Endothelial cell of umbilical vein (primary cell): ENCODE measurements at places on chromosomes 2 and 18.

GRCh38 chr2:158493458-158493857, 36.7 kb downstream of the PKP4 start:
- DNase-seq, result no peak

GRCh38 chr2:65380255-65380654, 52.1 kb downstream of the SPRED2 start:
- no peak for DNase-seq

DNA sequence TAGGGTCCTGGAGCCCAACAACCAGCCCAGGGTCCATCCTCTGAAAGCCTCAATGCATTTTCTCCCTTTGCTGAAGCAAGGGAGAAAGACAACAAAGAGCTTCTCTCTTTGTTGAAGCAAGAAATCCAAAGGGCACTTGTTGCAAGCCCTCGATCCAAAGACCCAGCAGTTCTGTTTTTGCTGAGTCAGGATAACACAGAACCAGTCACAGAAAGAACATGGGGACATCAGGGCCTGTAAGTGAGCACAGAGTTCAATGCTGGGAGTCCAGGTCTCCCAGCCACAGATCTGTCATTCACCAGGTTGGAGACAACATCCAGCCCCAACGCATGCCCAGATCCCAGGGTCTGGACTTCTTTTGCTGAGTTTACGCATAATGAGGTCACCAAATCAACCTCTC, 315.8 kb upstream of the KLHL29 start:
- no peak for DNase-seq

- no peak for DNase-seq
These were observed 66.7 kb downstream of the TNS1 start for GRCh38 chr2:217935901-217936684.

DNA sequence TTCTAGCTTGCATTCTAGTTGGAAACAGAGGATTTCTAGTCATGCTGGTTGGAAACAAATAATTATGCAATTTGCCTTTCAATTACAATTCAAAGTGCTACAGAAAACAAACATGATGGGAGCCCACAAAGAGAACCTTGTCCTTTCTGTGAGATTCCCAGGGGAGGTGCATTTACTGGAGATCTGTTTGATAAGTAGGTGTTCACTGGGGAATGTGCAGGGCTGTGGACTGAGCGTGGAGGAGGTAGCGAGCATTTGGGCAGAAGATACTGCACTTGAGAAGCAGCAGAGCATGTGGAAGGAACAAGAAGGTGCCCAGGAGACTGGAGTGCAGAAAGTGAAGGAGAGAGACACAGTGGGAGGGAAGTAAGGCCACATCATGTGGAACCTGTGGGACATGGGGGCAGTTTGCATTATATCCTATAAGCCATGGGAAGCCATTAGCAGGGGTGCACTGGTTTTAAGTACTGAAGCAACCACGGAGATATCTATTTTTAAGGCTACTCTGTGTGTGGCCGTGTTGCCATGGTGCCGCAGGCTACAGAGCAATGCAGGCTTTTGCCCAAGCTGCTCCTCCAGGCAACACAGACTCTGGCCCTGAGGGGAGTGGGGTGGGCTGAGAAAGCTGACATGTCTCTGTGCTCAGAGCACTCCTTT, 154.0 kb downstream of the ANTXR1 start:
- no peak for DNase-seq

GRCh38 chr18:73660931-73661856, 486.4 kb downstream of the FBXO15 start:
- no peak for DNase-seq

DNA sequence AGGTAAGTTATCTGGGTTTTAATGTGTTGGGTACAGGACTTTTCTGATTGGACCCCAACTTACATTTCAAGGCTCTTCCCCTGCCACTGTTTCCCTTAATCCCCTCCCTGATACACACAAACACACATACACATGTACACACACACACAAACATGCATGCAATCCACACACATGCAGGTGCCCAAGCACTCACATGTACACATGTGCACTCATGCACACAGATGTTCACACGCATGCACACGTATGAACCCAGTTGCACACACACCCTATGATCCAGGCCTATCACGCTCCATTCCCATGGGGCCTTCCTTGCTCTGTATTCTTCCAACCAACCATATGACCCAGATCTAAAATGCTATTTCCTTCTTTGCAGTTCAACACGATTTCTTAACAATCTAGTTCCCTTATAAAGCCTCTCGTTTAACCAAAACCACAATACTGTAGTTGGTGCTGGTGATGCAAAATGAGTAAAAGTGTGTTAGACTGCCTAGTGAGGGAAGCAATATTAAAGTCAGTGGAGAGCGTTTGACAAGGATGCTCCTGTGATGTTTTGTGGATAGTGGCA, 11.1 kb downstream of the SERPINB8 start:
- no peak for DNase-seq

GRCh38 chr2:184030989-184031388, 567.3 kb upstream of the ZNF804A start:
- DNase-seq, result no peak

DNA sequence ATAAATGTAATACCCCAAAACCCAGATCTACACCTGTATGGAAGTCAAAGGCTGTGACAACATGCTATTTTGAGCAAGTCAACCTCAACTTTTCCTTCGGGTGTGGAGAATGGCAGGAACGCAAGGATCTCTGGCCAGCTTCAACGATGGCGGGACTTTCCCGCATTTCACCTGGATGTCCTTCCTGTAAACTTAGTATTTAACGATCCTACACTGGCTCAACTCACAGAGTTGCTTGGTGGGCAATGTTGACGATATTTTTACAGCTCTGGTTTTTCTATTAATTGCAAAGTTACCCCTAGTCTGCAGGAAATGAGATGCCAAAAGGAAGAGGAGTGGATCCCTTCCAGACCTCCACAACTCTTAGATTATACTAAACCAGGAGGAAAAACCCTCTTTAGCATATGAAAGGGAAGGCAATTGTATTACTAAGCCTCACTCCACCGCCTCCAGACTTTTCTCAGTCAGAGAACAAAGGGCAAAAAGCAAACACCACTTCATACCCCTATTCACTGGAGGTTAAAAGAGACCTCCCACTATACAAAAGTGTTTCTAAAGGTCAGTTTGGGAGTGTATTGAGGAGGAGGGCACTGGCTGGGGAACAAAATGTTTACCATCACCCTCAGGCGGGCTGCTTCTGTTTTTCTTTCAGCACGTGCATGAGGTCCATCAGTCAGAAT, 56.5 kb upstream of the ACVR1 start:
- no peak for DNase-seq

- no peak for DNase-seq
These were observed 73.6 kb downstream of the MAIP1 start for GRCh38 chr2:200028998-200029397.

DNA sequence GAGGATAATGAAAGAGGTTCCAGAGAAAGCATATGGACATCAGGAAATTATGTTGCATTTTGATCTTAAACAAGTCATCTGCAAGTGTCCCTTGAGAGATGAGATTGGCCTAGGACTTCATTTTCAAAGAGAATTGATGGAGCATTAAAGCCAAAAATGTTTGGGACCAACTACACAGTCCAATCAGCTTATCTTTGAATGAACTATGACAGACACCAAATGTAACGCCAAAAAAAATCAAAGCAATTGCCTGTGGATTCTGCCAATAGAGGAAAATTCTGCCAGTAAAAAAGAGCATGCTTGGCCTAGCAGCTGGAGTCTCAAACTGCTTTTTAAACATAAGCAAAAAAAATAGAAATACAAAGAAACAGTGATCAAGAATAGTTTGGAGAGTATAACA, 594.5 kb upstream of the CHAC2 start:
- no peak for DNase-seq

DNA sequence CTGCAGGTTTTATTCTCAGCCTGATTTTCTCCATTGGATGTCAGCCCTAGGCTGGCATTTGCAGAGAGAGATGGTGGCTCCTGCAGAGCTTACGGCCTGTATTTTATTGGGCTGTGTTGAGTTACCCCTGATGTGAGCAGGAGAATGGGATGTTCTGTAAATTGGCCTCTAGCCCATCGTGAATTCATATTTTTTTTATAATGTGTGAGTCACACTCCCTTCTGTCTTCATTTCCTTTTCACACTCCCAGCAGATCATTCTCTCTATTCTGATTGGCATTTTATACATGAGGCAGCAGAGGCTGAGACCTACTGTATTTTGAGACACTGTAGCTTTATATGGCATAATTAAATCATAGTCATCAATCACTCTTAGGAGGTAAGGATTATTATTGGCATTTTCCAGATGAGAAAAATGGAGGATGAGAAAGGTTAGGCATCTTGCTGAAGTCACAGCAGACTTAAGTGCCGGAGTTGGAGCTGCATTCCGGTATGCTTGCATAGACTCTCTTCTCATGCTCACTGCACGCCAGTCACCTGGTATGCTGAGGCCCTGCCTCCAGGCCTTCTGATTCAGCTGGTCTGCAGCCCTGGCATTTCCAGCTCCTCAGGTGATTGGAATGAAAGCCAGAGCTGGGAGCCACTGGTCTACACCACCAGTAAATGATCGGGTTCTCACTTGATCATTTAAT, 142.4 kb downstream of the NEDD4L start:
- DNase-seq, result peak; percentile 85

- DNase-seq, result no peak
These were observed 7.8 kb upstream of the NPPC start for GRCh38 chr2:231933916-231934401.

DNA sequence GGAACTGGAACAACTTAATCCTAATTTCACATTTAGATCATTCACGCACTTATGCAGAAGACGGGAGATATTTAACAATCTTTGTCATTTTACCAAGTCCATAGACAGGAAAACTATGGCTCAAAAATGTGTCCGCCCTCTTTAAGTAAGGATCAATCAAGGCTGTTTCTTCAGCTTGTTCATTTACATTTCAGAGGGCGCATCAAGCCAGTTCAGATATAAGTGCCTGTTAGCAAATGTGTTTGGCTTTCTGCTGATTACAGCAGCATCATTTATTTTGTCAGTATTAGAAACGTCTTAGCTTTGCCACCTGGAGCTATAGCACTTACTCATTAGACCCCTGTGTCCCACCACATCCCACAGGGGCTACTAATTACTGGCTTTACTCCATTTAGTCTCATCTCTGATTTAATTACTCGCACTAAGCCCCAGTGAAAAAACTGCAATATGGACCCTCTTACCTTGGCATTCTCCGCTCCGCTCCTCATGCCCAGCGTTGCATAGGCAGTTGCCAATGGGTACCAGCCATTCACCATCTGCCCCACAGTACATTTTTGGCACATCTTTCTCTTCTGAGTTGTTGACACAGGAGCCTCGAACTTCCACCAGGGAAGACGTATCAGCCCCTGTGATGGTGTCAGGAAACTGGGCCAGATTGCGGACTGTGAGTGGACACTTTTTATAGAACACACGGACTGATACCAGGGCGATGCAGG, 8.7 kb downstream of the EPHA4 start:
- DNase-seq, result no peak

- no peak for DNase-seq
These were observed 6.8 kb upstream of the CRYBA2 start for GRCh38 chr2:218999881-219000568.

DNA sequence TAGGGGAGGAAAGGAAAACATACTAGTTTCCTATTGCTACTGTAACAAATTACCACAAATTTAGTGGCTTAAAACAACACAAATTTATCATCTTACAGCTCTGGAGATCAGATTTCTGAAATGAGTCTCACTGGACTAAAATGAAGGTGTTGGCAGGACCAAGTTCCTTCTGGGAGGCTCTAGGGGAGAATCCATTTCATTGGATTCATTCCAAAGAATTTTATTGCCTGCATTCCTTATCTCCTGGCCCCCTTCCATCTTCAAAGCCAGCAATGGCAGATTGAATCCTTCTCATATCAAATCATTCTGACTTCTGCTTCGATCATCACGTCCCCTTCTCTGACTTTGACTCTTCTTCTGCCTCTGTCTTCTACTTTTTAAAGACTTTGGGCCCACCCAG, 250.9 kb downstream of the IRS1 start:
- DNase-seq, result no peak

- no peak for DNase-seq
These were observed 547.2 kb upstream of the TMEFF2 start for GRCh38 chr2:192741889-192742288.

- no peak for DNase-seq
These were observed 115.5 kb downstream of the DSC3 start for GRCh38 chr18:30927042-30927441.

DNA sequence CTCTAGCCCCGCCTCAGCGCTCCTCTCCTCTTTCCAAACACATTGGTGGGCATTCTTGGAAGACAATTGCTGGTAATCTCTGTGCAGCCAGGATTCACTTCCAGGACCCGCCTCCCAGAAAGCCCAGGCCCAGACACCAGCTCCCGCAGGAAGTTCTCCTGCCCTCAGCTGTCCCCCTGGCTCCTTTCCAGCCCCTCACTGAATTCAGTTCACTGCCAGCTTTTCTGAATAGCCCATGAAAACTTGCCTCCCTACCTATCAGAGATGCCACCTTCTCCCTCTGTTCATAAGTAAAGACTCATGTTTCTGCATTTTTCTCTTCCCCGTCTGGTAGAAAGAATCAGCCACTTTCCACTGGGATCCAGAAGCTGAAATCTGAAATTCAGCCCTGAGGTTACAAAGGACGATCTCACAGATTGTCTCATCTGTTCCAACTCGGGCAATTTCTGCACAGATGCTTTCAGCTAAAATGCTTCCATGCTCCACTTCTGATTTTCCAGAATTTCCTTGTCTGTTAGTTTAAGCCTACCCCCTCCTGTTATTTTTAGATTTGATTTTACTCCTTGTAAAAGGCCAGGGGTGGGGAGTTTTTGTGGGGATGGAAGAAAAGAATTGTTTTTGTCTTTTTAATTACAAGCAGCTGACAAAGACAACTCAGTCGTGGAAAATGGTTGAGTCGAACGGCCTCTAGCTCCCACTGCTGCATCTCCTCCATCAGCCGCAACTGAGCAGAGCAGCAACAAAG, 98.1 kb downstream of the SP3 start:
- no peak for DNase-seq

DNA sequence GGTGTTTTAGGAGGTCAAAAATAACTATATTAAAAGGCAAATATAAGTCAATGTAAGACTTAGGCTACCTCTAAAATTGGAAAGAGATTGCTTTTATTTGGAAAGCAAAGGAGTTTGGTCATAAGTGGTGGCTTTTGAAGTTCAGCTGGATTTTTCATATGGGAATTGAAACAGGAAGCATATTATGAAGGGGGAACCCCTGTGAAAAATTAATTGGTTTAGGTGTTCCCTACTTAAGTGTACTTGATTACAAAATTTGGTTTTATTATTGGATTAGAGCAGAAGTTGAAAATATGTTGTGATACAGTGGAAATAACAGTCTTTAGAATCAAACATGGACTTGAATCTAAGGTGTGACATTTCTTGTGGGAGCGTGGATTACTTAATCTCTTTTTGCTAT, 121.4 kb upstream of the TTC27 start:
- DNase-seq, result no peak

DNA sequence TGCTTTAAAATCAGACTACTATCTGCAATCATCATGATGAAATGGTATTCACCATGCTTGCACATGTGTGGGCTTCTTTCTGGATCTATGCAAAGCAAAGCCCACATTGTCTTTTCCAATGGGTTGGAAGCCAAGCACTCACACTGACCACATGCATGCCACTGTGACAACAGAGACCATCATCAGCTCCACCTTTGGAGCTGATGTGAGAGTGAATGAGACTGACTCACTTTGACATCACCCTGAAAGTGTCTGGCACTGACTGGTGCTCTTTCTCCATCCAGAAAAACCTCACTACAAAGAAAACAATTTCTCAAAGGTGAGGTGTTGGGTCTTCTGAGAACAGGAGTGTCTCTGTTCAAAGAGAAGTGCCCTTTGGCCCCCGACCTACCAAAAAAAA, 4.7 kb downstream of the MYO5B start:
- no peak for DNase-seq

- DNase-seq, result no peak
These were observed 124.2 kb upstream of the CCDC68 start for GRCh38 chr18:55083461-55083860.

GRCh38 chr18:3623769-3624545, 174.0 kb downstream of the TGIF1 start:
- DNase-seq, result peak; percentile 84
